ENCODE measurements at places on chromosomes 2 and 18.

- ATAC-seq = no peak
Measured at GRCh38 chr2:231955758-231956472, 5.6 kb upstream of the DIS3L2 start.

DNA sequence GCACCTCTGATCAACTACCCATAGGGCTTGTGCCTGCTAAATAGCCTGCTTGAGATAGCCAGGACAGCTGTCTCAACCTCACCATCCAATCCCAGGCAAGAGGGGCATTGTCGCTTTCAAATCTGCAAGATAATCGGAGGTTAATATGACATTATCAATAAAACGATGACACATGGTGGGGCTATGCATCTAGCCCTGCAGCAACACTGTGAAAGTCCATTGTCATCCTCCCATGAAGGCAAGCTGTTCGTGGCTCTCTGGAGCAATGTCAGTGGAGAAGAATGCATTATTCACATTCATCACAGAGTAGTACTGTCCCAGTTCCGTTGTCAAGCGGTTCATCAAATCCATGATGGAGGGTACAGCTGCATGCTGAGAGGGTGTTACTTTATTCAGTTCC lies 18.9 kb upstream of the KLHL23 start:
- no peak for ATAC-seq

DNA sequence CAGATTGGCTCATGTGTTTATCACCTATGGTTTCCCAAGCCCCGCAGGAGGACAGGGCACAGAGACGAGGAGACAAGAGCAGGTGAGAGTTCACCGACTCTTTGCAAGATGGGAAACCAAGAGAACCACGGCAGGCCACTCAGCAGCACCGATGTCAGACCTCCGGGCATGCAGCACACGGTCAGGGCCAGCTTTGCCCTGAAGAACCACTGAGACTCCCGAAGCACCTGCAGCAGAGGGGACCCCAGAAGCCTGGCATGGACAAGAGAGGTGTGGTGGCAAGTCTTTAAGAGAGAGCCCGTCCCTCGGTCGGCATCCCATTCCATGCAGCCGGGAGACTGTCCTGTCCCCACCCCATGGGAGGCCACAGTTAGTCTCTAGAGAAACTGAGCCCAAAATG lies 36.6 kb upstream of the TAF1B start:
- ATAC-seq = no peak

GRCh38 chr2:236894791-236895190 lies 190.9 kb upstream of the COPS8 start:
- no peak for ATAC-seq

GRCh38 chr2:200695191-200695590 lies 109.4 kb downstream of the AOX1 start:
- ATAC-seq = no peak

DNA sequence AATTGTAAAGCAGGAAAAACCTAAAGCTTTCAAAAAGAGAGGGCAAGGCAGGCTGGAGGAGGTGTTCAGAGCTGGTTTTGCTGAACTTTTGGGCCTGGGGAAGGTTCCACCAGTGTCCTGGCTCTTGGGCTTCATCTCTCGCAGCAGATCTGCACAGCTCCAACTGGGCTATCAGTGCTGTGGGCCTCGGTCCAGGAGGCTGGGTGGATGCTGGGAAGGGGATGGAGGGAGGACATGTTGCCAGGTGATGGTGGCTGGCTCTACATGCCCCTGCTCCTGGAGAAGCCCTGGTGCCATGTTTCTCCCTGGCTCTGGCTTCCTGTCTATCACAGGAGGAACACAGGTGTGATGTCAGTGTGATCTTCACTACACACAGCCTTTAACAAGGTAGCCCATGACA lies 187.1 kb downstream of the SH3RF3 start:
- ATAC-seq = no peak

DNA sequence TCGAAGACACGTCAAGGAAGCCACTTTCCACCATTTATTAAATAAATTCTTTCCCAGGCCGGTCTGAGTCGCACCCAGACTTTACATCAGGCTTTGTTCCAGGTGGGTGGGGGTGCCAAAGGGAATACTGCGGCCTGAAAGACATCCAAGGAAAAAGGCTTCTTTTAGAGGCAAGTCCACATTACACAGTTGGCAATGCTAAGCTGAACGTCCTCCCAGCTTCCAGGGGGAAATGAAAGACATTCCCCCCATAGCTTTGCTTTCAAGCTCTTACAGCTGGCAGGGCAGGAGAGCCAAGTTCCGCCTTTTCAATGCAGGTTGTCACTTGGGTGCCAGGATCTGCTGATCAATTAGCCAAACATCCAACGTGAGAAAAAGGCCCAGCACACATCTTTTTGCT lies 36.5 kb upstream of the PTPN4 start:
- ATAC-seq = no peak

- ATAC-seq = no peak
Measured at GRCh38 chr2:190062053-190062452, 476 bp downstream of the MSTN start.

DNA sequence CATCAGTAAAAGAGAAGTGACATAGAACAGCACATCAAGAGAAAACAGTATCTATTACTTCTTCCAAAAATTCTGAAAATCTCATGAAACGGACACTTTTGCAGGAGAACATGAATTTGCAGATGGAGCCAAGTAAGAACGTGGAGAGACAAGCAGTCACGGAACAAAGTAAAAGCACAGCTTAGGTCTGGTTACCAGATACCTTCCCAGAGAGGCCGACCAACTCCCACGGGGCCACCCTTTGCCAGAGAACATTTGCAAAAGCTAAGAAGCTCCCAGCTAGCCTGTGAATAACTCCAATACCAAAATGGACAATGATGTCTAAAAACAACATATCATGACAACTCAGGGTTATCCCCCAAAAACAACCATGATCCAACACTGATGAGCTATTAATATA lies 38.9 kb downstream of the THAP4 start:
- ATAC-seq = no peak

- no peak for ATAC-seq
Measured at GRCh38 chr2:42927334-42928160, 135.2 kb upstream of the HAAO start.

GRCh38 chr18:65477455-65477854 lies 273.4 kb upstream of the CDH7 start:
- ATAC-seq = no peak

DNA sequence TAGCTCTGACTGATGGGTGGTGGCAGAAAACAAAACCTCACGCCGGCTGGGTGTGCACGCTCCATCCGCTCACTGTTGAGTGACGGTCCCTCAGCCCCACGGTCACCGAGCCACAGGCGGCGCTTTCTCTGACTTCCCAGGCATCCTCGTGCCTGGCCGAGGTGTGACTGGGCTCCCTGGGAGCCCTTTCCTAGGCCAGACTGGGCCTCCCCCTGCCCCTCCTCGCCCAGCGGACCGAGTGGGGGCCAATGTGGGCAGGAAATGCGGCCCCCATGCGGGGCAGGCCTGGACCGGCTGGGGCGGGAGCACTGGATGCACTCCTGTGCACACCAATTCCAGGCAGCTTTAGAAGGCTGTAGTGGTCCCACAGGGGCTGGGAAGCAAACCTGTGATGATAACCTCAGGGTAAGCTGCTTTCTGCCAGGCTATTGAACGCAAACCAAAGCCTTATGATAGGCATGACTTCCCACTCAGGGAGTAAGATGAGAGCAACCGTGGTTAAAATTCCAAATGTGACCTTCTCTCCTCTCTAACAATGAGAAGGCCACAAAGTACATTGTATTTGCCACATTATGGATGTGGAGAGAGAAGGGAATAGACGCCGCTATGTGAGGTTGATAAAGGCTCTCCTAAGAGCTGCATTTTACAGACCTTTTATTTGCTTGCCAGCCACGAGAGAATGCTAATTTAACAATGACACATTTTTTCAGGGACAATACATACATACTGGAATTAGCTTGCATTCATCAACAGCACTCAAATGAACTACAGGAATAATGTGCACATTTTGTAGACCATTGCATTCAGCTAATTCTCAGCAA lies 83.9 kb upstream of the PGAP1 start:
- ATAC-seq = no peak

- ATAC-seq = no peak
Measured at GRCh38 chr18:42080340-42080739, 125.3 kb downstream of the PIK3C3 start.

DNA sequence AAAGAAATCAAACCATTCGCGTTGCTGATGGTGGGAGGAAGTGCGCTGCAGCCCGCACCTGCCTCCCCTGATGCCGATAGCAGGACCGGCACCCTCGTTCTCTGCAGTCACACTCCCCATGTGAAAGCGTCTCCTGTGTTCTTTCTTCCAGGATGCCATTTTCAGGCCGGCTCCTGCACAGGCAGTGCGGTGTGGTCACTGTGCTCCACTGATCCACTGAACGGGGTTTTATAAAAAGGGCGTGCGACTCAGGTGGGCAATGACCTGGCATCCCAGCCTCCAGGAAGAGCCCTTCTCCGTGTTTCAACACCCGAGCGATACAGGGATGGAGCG lies 88.3 kb upstream of the SNTG2 start:
- no peak for ATAC-seq

GRCh38 chr2:192718340-192718739 lies 523.6 kb upstream of the TMEFF2 start:
- ATAC-seq = no peak

GRCh38 chr18:76759056-76759455 lies 63.3 kb upstream of the ZNF236 start:
- no peak for ATAC-seq

- ATAC-seq = no peak
Measured at GRCh38 chr2:54628957-54629356, 94.5 kb upstream of the EML6 start.

DNA sequence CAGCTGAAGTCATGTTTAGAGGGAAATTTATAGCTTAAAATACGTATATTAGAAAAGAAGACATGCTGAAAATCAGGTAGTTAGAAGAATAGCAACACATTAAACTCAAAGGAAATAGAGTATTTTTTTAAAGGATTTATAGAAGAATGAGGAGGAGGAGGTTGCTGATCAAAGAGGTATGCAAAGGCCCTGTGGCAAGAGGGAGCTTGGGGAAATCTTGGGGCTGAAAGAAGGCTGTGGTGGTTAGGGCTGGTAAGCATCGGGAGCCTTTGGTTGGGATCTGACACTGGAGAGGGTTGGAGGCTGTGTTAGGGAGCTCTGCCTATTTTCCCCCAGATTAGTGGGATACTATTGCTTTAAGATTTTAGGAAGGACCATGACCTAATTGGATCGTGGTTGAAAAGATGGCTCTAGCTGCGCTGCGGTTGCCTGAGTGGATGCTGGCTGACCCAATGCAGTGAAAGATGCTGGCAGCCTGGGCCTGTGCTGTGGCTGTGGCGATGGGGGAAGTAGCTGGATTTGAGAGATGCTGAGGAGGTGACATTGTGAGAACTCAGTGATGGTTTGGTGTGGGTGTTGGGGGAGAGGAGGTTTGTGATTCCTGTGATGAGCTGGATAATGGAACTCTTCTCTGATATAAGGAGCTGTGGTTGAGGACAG lies 11.7 kb downstream of the DGKD start:
- no peak for ATAC-seq

- no peak for ATAC-seq
Measured at GRCh38 chr2:227267410-227268115, 57.5 kb upstream of the MFF start.

- no peak for ATAC-seq
Measured at GRCh38 chr18:26614374-26614773, 66.0 kb upstream of the KCTD1 start.

- no peak for ATAC-seq
Measured at GRCh38 chr2:114022360-114023085, 132.6 kb downstream of the ACTR3 start.

- no peak for ATAC-seq
Measured at GRCh38 chr2:233007739-233008138, 5.3 kb downstream of the NGEF start.

DNA sequence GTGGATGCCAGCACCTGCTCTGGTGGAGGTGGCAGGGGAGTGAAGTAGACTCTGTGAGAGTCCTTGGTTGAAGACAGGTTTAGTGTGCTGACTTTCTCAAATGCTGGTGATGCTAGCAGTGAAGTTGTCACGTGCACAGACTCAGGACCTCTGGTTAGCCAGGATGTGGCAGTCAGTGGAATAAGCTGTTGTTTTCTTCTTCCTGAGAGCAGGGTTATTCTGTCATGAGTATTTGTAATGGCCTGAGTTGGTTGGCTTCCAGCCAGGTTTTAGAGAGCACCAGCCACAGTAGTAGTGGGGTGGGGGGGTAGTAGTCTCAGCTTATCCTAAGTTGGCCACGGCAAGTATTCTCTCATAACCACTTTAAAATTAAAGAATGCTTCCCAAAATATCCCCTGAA lies 238.5 kb upstream of the FBXO11 start:
- no peak for ATAC-seq

GRCh38 chr2:12109363-12110017 lies 363.1 kb downstream of the LPIN1 start:
- ATAC-seq = no peak

DNA sequence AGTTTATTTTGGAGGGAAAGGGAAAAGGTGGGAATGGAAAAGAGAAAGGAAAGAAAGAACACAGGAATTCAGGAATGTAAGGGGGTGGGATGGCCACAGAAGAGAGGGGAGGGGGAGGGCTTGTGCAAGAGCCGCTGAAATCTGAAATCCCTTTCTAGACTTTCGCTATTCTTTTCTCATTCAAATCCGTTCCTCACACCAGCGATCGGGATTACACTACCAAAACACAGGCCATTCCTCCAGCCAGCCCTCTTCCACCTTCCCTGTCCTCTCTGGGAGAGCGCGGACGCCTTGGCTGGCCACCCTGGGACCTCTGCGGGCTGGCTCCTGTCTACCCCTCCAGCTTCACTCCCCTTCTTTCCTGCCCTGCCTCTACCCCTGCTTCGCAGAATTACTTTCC lies 102.3 kb downstream of the CDCA7 start:
- ATAC-seq = no peak

DNA sequence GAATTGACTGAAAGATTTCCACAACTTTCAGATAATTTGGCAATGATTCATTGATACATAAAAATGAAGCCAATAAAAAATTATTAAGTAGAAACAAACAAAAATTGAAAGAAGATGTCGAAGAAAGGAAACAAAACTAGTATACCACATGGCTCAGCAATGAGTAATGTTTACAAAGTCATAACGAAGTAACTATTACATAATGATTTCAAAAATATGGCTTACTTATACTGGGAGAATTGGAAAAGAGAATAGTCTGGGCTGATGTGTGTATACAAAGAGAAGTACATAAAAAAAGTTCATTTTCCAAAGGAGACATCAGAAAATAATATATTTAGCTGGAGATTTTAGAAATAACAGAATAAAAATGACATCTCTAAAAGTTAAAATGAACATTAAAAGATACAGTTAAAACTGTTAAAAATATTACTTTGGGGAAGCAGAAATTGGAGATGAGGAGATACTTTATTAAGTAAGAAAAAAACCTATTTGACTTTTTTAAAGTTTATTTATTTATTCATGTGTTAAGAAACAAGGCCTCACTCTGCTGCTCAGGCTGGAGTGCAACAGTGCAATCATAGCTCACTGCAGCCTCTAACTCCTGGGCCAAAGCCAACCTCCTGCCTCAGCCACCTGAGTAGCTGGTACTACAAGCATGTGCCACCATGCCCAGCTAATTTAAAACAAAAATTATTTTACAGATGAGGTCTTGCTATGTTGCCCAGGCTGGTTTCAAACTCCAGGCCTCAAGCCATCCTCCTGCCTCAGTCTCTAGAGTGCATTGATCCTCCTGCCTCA lies 409.7 kb upstream of the PIK3C3 start:
- no peak for ATAC-seq

GRCh38 chr2:150211164-150211631 lies 276.3 kb downstream of the RND3 start:
- no peak for ATAC-seq

Measured in activated CD4-positive, CD25-positive, alpha-beta regulatory T cell treated with anti-CD3 and anti-CD28 coated beads, Interleukin-2, amount 50 U/mL, for 24 hours (primary cell).